ENCODE measurements at places on chromosomes 7 and 10.

GRCh38 chr10:42983591-42983990 lies 93.3 kb upstream of the RET start:
- no peak for DNase-seq

GRCh38 chr10:65798133-65798532 lies 1127.7 kb upstream of the LRRTM3 start:
- no peak for DNase-seq

DNA sequence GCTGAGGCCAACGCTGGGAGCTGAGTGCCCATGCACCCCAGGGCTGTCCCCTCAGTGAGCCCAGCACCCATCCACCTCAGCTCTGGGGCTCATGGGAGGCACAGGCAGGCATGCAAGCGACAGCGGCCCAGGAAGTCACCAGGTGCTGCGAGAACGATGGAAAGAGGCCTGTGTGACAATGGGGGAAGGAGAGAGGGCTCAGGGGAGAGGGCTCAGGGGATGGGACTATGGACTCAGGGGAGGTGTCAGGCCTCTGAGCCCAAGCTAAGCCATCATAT lies 292.5 kb downstream of the WDR37 start:
- DNase-seq, result no peak

DNA sequence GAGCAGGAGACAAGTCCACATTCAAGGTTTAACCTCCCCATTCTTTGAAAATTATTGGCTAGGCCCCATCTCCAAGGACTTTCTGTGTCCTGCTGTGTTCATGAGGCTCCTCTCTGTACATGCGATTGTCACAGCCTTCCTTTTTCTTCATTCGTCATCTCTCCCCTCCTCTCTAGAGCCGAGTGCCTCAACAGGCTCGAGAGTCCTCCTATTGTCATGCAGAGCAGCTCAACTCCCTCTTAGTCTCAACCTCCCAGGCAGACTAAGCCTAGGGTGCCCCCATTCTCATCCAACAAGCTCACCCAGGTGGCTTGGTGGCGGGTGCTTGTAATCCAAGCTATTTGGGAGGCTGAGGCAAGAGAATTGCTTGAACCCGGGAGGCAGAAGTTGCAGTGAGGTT lies 35.1 kb upstream of the SAMD8 start:
- no peak for DNase-seq

- no peak for DNase-seq
Measured at GRCh38 chr7:1463676-1464223, 4.5 kb upstream of the MICALL2 start.

DNA sequence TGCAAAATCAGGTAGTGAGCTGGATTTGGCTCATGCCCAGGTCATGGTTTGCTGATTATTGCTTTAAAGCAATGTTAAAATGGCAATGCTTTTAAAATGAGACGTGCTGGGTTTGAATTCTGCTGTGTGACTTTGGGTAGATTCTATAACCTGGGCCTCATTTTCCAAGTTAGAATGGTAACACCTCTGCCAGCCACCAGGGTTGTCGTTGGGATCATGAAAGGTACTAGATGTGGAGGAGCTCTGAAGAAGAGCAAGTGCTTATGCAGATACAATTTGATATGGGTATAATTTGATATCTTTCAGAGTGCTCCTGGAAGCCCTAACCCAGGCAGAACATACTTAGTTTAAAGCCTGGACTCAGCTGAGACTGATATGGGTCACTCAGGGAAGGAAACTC lies 60.0 kb downstream of the EVX1 start:
- DNase-seq, result no peak

DNA sequence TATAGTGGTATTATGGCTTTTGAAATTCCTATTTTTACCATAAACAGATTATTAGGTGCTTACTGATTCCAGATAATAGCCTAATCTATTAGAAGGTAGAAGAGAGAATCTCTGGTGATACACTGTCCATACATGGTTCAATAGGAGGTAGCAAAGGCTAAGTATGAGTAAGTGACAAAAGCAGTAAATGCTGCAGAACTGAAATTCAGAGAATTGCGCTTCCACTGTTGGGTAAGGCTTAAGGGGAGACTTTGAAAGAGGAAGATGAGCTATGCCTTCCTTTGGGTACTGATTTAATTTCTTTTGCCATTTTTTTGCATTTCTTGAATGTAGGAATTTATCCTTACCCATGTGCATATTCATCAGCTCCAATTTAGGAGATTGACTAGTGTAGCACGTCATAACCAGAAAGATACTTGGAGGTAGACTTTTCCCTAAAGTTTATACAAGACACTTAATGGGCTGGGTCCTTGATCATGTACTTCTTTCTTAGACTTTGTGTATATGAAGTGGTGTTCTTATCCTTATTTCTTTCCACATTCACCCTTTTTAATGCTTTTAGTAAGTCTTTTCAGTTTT lies 15.3 kb downstream of the MKLN1 start:
- no peak for DNase-seq
